ENCODE measurements at places on chromosomes 1 and 21.

GRCh38 chr1:81695741-81696140, 105.0 kb upstream of the ADGRL2 start:
- DNase-seq, result peak; percentile 12

DNA sequence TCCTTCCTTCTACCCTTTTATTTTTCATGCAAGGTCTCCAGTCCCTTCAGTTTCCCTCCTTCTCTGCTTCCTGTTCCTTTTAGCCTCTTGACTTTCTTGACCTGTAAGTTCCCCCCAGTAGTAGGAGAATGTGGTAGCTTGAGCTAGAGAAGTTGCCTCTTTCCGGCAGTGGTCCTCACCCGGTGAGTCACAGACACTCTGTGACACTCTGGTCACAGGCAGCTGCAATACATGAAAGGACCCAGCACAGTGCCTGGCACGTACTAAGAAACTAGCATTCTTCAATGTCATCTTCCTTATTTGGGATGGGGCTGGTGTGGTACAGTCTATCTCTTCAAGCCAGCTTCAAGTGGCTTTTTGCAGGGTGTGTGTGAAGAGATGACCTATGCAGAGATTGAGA, 16.0 kb downstream of the PFKFB2 start:
- DNase-seq, result no peak

GRCh38 chr1:9275567-9276034, 17.1 kb upstream of the SPSB1 start:
- peak; percentile 74 for DNase-seq

GRCh38 chr1:27491748-27492700, 2.1 kb upstream of the WASF2 start:
- DNase-seq, result no peak

- no peak for DNase-seq
Measured at GRCh38 chr1:173864179-173864867, 3.5 kb downstream of the GAS5 start.

DNA sequence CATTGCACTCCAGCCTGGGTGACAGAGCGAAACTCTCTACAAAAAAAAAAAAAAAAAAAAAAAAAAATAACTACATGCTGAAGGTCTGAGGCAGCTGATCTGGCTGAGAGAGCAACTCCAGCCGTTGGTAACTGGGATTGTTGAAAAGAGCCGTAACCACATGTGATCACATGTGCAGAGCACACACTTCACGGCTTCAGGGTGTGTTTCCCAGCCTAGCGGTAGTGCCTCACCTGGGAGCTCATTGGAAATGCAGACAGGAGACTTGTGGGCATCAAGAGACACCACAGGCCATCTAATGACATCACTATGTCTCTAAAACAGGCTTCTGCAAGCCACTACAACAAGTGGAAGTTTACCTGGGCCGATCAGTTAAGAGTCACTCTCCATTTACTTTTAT, 11.8 kb upstream of the OTUD7B start:
- DNase-seq, result no peak

- no peak for DNase-seq
Measured at GRCh38 chr1:202323731-202324130, 18.0 kb downstream of the UBE2T start.

DNA sequence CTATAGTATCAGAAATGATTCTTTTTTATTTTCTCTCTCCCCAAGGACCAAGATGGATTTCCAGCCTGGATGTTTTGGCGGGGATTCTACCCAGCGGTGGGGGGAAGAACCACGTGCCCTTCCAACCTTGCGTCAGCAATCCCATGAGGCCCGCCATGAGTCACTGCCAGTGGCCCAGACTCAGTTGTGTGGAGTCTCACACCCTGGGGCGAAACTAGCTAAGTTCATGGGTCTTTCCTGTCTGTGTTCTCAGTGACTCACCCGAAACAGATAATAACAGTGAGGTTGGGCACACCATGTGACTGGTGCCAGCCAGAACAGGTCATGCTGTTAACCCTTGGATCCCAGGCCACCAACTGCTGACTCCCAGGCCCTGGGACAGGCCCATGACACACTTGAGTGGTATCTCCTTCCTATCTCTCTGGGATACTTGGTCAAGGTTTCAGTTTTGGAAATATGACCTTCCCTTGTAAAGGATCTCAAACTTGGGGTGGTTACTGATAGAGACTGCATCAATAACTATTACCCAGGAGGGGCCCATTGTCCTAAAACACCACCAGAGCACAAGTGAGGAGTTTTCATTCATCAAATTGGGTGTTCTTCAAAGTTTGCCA, 98.0 kb upstream of the DUSP10 start:
- DNase-seq, result peak; percentile 18

DNA sequence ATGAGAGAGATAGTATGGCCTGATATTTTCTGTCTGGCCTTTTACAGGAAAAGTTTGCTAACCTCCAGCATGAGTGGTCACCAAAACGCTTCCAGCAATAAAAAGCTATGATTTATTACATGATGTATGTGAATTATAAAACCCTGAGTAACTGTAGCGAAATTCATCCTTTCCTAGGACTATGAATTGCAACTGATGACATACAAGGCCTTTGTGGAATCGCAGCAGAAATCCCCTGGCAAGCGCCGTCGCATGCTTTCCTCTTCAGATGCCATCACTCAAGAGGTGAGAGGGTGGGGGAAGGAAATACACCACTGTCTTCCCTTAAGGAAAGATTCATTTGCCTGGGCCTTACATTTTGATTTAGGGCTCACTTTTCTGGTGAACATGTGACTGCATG, 117.9 kb downstream of the MACF1 start:
- DNase-seq, result no peak
